ENCODE measurements at places on chromosomes 2 and 18.

DNA sequence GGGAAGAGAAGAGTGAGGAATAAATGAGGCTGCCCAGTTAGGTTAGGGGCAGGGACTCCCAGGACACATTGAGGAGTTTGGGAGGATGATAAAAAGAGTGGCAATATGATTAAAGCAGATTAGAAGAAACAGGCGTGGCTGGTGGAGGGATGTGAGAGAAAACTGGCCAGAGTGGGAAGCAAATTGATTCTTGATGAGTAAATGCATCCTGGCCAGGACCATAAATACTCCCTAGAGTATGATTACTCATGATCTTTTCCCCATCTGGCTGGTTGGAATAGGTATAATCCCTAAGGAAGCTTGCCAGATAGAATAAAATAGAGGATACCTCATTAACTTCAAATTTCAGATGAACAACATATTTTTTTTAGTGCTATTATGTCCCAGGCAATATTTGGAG lies 21.5 kb upstream of the DAW1 start:
- no peak for DNase-seq

- DNase-seq: no peak
Observed at GRCh38 chr2:235541016-235541415, 47.2 kb downstream of the AGAP1 start.

GRCh38 chr2:190352668-190353536 lies 9.5 kb downstream of the INPP1 start:
- no peak for DNase-seq

GRCh38 chr2:7891312-7891711 lies 790.5 kb upstream of the ID2 start:
- no peak for DNase-seq

DNA sequence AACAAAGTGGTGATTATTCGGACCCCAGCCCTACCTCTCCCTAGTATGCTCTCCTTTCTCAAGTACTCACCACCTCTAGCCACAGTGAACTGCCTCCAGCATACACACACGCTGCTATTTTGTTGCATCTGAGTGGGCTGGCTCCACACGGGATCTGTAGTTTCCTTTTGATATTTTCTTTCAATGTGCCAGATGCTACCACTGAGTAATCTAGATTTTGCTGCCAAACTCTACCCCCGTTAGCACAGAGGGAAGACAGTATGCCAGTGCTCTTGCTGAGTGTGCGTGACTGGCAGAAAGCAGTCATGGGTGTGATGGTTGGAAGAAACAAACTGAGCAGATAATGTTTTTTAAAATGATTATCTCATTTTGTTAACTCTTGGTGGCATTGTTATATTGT lies 11.6 kb downstream of the CFLAR start:
- peak; percentile 49 for DNase-seq

DNA sequence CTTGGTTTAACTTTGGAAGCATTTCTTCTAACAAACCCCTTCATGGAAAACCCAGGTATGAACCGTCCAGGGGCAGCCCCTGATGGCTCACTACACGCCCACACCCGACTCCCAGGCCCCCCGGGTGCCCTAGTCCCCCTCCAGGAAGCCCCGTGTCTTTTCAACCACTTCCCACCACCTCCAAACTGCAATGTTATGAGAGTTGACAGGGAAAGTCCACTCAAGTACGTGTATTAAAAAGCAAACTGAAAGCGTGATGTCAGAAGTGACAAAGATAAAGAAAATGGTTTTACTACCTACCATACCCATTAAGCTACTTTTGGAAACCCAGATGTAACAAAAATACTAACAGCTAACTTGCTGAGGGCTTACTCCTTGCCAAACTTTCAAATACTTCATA lies 51.5 kb downstream of the L3MBTL4 start:
- DNase-seq: no peak

DNA sequence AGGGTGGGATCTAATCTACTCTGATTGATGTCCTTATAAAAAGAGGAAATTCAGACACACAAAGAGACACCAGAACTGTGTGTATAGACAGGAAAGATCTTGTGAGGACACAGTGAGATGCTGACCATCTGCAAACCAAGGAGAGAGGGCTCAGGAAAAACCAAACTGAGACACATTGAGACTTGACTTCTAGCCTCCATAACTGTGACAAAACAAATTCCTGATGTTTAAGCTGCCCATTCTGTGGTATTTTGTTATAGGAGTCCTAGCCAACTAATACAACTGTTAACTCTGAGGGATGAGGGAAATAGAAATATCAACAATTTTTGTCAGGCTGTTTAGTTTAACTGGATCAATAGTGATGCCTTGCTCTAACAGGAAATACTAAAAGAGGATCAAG lies 93.4 kb upstream of the COL3A1 start:
- DNase-seq: no peak

DNA sequence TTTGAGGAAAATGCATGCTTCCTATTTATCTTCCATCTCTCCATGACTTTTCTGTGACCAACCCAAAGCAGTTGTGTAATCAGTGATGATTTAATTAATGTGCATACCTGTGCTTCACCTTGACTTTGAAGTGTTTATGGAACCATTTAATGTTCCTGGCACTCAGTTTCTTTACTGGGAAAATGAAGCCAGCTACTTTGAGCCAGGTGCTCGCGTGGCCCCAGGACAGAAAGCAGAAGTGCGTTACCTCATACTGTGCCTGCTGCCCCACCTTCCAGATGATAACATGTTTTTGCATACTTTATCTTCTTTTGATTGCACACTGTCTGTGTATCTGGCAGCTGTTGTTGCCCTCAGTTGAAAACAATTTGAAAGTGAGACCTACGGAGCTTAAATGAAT lies 61.3 kb downstream of the PMAIP1 start:
- no peak for DNase-seq

GRCh38 chr18:44213293-44213692 lies 467.4 kb upstream of the SETBP1 start:
- DNase-seq: no peak

DNA sequence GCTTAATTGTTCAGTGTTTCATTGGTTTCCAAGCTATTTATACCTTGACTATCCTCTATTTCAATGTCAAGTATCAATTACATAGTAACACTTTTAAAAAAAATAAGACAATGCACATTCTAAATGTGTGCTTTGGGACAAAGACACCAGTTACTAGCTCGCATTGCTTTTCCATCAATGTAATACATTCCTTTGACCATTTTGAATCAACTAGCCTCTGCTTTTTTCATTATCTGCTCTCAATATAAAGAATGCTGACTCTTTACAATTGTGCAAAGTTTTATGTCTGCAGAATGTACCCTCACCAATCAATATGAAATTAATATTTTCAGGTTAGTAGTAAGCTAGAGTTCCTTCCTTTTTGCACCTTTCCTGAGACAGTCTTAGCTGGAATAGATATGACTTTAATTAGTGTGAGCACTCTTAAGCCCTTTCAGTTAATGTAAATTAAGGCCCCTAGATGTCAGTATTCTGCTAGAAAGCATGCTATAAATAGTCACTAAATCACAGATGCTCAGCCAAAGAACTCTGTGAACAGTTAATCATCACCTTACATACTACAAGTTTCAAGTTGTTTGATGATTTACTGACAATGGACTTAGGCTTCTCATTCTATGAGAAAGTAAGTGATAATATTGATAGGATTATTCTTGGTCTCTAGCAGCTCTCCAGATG lies 413.6 kb downstream of the PTH2R start:
- no peak for DNase-seq

- DNase-seq: no peak
Observed at GRCh38 chr2:151842830-151843690, 14.8 kb upstream of the ARL5A start.

DNA sequence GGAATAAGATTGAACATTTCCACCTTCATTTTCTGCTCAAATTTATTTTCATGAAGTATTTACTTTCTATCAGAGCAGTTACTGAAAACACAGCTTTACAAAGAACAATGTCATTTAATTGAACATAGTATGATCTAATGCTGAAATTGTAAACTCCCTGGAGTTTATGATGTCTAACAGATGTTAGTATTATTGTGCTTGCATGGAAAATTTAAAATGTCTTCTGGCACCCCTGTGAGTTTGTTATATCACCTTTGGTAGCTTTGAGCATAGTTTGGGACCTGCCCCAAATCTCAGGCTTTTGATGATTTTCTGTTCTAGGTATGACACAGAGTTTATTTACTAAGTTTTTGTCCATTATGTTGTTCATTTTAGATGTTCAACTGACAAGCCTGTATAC lies 28.1 kb downstream of the FAM171B start:
- no peak for DNase-seq

- no peak for DNase-seq
Observed at GRCh38 chr2:200431996-200432705, 77.7 kb downstream of the KCTD18 start.

- DNase-seq: no peak
Observed at GRCh38 chr2:122368576-122369243, 613.3 kb downstream of the TSN start.

DNA sequence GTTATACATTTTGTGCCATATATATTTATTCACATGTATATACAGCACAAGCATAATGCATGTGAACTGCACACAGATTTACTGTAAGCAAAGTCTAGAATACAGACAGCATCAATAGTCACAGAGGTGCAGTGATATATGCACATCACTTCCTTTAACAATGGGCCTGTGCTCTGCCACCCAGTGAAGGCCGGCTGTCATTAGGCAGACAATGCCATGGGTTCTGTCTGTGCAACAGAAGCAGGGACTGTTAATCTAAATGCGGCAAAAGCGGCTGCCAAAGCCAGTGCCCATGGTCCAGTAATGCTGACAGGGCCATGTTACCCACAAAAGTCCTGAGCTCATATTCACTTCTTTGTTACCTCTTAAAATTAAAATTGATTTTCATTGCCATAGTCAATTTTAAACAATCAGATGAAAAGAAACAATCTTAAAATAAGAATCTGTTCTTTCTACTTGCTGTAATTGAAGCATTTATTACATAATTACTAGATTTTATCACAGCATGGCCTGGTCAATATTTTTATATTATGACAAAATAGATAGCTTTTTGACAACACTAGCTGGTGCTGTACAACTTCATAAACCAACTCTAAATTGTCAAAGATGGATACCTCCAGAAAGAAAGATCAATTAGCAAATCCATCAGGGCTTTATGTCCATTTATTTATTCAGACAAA lies 232.0 kb downstream of the STK39 start:
- no peak for DNase-seq

GRCh38 chr2:226730481-226730880 lies 69.1 kb downstream of the IRS1 start:
- DNase-seq: no peak

- DNase-seq: no peak
Observed at GRCh38 chr2:41791523-41791922, 256.3 kb upstream of the PKDCC start.

DNA sequence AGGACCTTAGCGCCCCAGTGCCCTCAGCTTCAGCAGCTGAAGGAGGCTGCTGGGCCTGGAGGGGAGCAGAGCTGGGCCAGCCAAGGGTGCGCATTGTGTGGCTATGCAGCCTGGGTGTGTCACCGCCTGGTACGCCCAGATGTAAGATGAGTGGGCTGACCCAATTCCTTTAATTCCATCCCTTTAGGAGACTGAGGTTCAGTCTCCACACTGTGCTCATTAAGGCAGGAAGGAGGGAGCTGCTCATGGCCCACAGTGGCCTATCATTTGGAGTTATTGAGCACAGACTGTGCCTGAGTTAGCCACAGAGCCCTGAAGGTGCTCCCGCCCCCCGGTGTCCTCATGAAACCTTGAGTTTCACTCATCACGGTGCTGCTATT lies 194.1 kb upstream of the GLI2 start:
- no peak for DNase-seq

DNA sequence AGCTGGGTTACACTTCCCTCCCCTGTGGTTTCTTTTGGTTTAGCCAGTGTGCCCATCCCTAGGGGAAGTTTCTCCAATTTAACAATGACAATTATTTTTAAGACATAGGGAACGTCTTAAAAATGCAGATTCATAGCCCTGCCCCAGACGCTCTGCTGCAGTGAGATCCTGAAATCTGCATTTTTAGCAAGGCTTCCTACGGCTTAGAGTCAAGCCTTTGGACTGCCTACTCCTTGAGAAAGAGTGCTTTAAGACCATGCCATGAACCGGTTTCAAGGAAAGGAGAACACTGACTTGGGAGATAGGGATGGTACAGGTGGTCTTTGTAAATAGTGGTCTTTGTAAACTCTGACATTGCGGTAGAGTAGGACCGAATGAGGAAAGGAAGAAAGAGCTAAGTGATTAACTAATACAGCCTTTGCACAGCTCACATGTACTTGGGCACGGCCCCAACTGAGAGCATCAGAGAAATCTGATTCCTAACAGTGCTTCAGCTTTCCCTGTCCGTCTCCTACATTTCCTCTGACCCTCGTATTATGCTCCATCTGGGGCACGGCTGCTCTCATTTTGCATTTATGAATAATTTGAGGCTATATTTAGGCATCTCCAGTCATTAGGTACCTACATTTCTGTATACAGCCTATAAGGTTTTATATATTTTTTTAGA lies 217.6 kb upstream of the TANK start:
- DNase-seq: no peak

GRCh38 chr2:139217641-139218040 lies 437.5 kb upstream of the NXPH2 start:
- no peak for DNase-seq

DNA sequence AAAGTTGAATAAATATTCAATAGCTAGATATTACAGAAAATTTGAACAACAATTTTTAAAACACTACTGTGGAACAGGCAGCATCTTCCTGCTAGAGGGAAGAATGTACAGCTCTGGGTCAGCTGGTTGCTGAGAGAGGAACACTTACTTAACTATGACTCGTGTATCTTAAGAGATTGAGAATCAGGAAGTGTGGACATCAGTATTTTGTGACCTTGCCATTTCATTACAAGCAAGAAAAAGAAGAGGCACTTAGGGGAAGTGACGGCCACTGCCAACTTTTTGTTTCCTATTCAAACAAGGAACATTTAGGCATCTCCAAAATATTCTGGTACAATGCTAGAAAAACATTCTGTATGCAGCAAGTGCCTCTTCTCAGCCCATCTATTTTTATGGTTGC lies 45.9 kb downstream of the ITPRID2 start:
- DNase-seq: no peak

GRCh38 chr2:23414871-23415270 lies 29.9 kb downstream of the KLHL29 start:
- DNase-seq: no peak

GRCh38 chr18:51169731-51170130 lies 27.8 kb downstream of the MEX3C start:
- no peak for DNase-seq

GRCh38 chr2:227719641-227720040 lies 1.8 kb upstream of the SLC19A3 start:
- no peak for DNase-seq

- no peak for DNase-seq
Observed at GRCh38 chr2:36478332-36478738, 119.6 kb downstream of the FEZ2 start.

- no peak for DNase-seq
Observed at GRCh38 chr2:86781363-86781762, 9.3 kb downstream of the CD8A start.

DNA sequence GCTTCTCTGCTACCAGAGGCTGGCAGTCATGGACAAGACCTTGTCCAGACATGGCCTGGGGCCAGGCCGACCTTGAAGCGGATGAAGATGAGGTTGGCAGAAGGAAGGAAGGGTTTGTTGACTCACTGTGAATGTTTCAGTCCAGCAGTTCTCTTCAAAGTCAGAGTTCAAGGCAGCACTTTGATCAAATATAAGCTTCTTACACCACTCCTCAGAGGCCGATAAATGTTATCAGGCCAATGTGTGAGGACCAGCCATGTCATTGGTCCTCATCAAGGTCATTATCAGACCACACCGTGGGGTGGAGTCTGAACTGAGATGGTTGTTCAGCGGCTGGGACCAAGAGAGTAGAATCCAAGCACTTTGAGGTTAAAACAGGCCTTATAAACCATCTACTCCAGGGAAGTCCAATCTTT lies 35.5 kb downstream of the QPCT start:
- DNase-seq: no peak

- DNase-seq: no peak
Observed at GRCh38 chr18:58136879-58137278, 92.9 kb downstream of the NEDD4L start.
